ENCODE measurements at places on chromosomes 16 and 17.

GRCh38 chr17:8022360-8023003, 16.4 kb upstream of the ALOX15B start:
- no peak for DNase-seq

- DNase-seq = no peak
Measured at GRCh38 chr16:24347556-24347955, 91.4 kb downstream of the CACNG3 start.

DNA sequence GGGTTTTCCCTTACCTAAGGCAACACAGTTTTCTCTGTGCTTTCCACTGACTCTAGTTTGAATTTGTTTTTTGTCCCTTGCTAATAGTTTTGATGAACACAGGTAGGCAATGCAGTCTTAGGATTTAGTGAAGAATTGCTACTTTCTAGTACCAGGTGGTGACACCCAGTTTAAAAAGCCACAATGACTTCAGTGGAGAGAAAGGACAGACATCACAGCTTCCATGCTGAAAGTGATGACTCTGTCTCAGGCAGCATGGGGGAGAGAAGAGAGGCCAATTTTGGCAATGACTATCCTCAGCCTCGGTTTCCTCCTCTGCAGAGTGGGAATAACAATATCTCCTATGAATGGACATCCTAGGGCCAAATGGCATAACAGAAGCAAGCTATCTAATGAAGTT, 118.8 kb downstream of the AXIN2 start:
- no peak for DNase-seq

GRCh38 chr17:17239832-17240231, 2.9 kb upstream of the FLCN start:
- no peak for DNase-seq

GRCh38 chr17:78176548-78177025, 8.2 kb downstream of the SYNGR2 start:
- DNase-seq = peak; percentile 61

- no peak for DNase-seq
Measured at GRCh38 chr17:40224718-40225550, 5.8 kb downstream of the WIPF2 start.

- DNase-seq = no peak
Measured at GRCh38 chr16:50372611-50373344, 4.0 kb upstream of the BRD7 start.

DNA sequence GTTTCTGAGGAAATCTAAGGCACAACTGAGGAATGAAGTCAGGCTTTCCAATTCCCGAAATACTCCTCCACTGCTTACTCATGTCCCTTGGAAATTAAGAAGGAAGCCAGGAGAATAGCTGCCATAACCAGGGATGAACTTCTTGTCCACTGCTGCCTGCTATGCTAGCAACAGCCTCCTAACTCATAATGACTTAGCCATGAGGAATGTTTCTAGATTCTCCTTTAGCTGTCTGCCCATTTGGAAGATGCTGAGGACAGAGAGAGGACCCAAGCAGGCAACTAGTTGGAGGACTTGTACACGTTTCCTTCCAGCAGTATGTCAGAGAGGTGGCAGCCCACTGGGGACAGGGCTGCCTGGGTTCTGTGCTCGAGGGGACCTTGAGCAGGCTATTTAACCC, 939 bp upstream of the CCL2 start:
- no peak for DNase-seq

DNA sequence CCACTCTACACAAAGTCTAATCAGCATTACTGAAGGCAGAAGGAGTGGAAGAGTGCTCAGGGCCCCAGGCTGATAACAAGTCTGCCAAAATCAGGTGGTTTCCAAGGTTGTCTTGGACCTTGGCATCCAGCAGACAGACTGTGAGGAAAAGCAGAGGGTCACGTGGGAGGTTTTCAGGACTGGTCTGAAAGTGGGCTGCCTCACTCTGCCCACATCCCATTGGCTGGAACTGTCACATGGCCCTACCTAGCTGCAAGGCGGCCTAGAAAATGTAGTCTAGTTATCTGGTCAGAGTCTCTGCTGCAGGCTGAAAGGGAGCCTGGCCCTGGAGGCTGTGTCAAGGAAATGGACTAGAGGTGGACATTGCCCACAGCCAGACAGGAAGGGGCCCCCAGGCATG, 310.7 kb upstream of the ASIC2 start:
- DNase-seq = no peak

DNA sequence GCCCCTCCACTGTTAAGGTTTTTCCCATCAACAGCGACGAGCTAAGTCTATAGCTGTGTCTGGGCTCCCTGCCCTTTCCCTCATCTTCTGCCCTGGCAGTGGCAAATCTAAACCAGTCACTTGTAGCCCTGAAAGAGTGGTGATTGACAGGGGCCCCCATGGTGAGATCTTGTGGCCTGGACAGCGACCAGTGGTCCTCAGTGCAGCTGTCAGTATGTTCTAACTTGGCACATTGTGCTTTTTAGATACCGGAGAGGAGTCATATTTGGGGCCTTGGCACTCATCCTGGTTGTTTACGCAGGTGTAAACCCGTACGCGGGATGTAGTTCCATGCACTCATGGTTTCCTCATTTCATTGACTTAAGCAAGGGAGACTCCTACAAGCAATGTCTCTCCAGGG, 57.5 kb upstream of the ARHGAP44 start:
- no peak for DNase-seq

- DNase-seq = no peak
Measured at GRCh38 chr16:73385696-73386095, 337.8 kb upstream of the ZFHX3 start.

DNA sequence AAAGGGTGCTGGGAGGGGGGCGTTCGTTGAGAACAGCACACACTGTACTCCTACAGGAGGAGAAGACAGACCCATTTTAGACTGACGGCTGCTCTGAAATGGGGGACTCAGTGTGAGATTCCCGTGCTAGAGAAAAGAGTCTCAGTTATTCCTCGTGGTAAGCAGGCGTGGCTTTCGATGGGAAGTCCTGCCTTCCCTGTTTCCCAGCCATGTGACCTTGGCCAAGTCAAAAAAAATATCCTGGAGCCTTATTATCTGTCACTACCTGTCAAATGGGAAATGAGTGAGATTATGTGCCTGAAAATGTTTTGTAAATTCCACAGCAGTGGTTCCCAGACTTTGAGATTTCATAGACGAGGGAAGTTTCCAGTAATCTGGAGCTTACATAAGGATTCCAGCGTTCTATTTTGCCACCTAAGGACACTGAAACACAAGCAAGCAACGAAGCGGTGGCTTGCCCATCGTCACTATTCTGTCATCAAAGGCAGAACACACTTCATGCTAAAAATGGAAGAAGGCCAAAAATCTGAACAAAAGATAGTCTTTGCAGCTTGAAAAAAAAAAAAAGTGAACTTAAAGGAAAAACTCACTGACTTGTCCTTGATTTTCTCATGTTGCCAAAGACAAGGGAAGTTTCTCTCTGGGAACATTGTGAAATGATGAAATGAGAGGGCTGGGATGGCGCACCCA, 253.4 kb upstream of the RPL38 start:
- DNase-seq = no peak

- no peak for DNase-seq
Measured at GRCh38 chr17:50209472-50210239, 8.2 kb upstream of the COL1A1 start.

- no peak for DNase-seq
Measured at GRCh38 chr17:83193336-83194185, 114.2 kb downstream of the METRNL start.

- DNase-seq = no peak
Measured at GRCh38 chr16:77068402-77068801, 122.6 kb upstream of the MON1B start.

DNA sequence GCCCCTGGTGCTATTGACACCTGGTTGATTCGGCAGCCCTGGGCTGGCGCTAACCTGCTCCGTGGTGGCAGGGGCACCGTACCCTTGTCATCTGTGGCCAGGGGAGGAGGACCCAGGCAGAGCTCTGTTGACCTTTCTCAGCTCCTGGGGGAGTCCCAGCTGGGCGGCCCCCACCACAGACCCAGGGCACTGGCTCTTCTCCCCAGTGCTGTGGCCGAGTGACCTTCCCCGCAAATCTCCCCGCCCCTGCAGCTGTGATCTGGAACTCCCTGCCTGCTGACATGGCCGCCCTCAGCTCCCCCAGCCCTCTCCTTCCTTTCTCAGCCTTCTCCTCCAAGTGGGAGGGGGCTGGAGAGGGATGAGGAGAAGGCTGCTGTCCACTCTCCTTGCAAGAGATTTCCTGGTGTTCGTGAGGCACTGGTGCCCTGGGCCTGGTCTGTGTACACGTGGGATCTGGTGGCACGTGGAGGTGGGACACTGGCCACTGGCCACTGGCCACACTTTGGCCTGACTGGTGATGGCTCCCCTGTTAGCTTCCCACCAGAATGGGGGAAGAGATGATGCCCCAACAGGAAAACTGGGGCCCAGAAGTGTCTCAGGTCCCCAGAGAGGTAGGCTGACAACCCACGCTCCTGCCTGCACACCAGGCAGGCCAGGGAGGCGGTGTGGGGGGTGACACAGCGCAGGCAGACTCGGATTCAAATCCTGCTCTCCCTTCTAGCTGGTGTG, 8.2 kb downstream of the FMNL1 start:
- DNase-seq = no peak

DNA sequence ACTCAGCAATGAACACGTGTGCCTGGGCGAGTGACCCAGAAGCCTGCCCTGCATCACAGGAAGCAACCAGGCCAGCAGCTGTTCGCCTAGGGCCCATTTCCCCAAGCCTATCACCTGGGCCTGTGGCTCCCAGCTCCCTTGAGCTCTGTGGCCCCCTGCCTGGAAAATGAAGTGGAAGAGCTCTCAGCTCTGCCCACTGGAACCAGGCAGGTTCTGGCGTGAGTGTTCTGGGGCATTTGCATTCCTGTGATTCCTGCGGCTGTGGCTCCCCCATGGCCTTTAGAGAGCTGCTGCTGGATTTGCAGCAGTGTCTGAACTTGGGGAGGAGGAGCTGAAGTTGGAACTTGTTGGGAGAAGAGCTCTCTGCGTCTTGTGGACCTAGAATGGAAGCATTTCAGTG, 22.8 kb downstream of the PGS1 start:
- no peak for DNase-seq

DNA sequence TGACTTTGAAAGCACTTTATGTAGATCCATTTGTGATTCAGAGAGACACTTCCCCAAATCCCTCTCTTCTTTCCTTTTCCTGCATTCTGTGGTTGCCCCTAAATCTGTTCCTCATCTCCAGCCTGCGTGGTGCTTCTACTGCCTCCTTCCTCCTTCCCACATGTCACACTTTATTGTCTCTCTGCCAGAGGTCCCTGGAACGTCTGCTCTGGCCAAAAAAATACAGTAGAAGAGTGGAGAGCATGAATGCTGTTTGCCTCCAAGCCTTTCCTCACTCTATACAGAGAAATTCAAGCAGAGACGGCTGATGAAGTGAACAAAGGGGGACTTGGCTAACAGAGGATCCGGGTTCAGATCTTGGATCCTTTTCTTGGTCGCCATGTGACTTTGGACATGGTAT, 22.8 kb upstream of the IRX3 start:
- DNase-seq = no peak

- DNase-seq = no peak
Measured at GRCh38 chr17:71799657-71800056, 321.2 kb upstream of the SOX9 start.

DNA sequence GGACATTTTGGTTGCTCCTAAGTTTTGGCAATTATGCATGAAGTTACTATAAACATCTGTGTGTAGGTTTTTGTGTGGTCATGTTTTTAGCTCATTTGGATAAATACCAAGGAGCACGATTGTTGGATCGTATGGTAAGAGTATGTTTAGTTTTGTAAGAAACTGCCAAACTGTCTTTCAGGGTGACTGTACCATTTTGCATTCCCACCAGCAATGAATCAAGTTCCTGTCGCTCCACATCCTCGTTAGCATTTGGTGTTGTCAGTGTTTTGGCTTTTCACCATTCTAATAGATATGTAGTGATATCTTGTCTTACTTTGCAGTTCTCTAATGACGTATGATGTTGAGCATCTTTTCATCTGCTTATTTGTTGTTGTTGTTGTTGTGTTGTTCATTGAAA, 20.2 kb downstream of the TENT4B start:
- no peak for DNase-seq

GRCh38 chr16:67426950-67427349, 4.0 kb upstream of the HSD11B2 start:
- DNase-seq = no peak

GRCh38 chr16:71358464-71358998, at the start of gene CALB2:
CALB2 (plus strand) TSS chr16:71358723; CDS start chr16:71358793, 70 bp downstream.
- DNase-seq = peak; percentile 23

- DNase-seq = no peak
Measured at GRCh38 chr16:3454093-3454492, 10.6 kb downstream of the NAA60 start.

GRCh38 chr17:2023692-2024571, 1.2 kb downstream of the RTN4RL1 start:
- DNase-seq = no peak

GRCh38 chr17:78173097-78173715, 4.8 kb downstream of the SYNGR2 start:
- DNase-seq = no peak

- DNase-seq = no peak
Measured at GRCh38 chr17:56908001-56908542, 5.8 kb downstream of the TRIM25 start.

- DNase-seq = no peak
Measured at GRCh38 chr16:24845726-24846547, at the start of gene SLC5A11. SLC5A11 (plus strand) TSS chr16:24845963; CDS start chr16:24858644, 12,681 bp downstream.

DNA sequence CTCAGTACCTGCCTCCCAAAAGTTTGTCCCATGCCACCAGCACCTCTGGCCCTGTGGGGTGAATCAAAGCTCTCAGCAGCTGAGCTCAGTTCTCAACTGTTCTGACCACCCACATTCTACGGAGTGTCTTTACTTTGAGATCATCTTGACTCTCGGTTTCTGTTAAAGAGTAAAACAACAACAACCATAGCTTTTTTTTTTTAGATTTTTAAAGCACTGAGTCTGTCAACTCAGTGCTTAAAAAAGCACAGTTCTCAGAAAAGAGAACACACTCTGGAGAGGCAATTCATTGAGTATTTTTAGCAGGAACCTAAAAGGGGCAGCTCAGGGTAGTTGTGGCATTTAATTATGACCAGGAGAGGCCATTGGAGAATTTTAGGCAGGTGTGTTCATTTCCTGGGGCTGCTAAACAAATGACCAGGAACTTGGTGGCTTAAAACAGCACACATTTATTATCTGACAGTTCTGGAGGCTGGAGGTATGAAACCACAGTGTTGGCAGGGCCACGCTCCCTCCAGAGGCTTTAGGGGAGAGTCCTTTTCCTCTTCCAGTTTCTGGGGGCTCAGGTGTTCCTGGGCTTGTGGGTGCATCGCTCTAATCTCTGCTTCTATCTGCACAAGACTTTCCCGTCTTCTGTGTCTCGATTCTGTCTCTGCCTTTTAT, 6.7 kb upstream of the WFIKKN2 start:
- no peak for DNase-seq

GRCh38 chr16:57123974-57124674, 31.7 kb downstream of the CPNE2 start:
- DNase-seq = no peak

GRCh38 chr17:32253117-32253611, 12.5 kb upstream of the RHBDL3 start:
- no peak for DNase-seq

Data from stimulated activated CD4-positive, alpha-beta T cell treated with anti-CD3 and anti-CD28 coated beads, Interleukin-15, amount 100 ng/mL, for 1 hour (primary cell).